ENCODE measurements at places on chromosomes 1 and 21.

GRCh38 chr1:918843-919242 lies 4.9 kb upstream of the SAMD11 start:
- DNase-seq: no peak

GRCh38 chr1:213279410-213279809 lies 228.4 kb downstream of the RPS6KC1 start:
- DNase-seq: no peak

- no peak for DNase-seq
These were observed 9.2 kb downstream of the FCRL3 start for GRCh38 chr1:157691285-157691920.

DNA sequence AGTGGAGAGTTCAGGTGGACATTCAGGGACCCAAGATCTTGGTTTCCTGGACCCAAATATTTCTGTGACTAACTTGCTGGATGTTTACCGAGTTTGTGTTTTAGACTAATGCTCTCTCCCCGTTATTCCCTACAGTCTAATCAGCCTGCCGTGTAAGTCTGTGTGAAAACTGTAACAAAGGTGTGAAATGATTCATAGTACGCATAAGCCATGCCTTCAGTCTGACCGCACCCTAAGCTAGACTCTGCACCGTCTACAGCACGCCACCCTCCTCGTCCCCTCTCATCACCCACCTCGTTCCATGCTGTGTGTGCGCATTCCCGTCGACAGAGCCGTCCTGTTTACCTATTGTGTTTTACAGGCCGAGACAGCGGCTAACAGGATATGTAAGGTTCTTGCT lies 50.5 kb downstream of the ACTN2 start:
- DNase-seq: no peak

- DNase-seq: no peak
These were observed 14.9 kb downstream of the TRMT13 start for GRCh38 chr1:100147875-100148274.

- no peak for DNase-seq
These were observed 11.5 kb downstream of the PFKFB2 start for GRCh38 chr1:207064561-207064960.

DNA sequence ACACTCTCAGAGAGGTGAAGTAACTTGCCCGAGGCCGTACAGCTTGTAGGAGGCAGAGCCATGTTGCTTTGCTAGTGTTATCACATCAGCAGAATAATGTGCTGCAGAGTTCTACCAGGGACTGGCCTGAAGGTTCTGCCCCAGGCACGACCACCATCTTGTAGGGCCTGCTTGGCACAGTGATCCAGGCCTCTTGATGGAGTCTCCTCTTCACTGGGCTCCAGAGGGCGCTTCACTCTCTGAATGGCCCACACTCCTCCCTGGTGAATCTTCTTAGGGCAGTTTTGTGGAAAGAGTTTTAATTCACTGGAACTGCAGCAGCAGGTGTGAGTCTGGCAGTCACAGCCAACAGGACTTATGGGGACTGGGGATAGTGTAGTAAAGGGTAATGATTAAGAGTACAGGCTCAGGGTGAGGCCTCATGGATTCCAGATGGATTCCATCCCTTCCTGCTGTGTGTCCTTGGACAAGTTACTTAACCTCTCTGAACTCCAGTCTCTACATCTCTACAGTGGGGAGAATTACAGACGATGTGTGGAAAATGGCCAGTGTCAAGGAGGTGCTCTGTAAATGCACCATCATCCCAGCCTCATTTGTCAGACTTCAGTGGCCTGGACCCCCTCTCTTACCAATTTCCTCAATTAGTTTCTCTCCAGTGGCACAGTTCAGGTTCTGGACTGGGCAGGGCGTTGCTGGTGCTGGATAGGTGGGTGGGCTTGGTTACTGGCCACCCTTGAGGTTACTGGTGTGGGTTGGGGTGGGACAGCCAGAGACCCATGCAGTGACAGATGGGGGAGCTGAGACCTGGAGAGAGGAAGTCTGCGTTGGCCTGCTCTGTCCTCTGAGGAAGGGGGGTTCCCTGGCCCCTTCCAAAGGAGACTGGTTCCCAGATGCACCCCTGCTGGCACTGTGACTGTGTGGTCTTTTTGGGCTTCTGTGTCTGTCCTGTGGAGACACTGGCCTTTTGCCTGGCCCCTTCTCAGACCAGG lies 45.9 kb upstream of the CSF3R start:
- no peak for DNase-seq

DNA sequence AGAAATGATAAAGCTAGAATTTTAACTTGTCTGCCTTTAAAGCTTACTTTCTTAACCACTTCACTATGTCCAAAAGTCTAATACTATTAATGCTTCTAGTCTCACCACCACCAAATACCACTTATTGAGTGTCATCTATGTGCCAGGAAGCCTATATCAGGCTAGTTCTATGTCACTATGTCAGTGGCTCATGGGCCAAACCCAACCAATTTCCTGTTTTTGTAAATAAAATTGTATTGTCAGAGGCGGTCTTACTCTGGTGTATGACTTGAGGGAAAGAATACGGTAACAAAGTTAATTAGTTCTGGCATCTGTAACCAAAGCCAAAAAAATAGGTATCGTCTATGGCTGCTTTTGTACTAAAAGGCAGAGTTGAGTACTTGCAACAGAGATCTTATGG lies 14.8 kb downstream of the F5 start:
- no peak for DNase-seq

DNA sequence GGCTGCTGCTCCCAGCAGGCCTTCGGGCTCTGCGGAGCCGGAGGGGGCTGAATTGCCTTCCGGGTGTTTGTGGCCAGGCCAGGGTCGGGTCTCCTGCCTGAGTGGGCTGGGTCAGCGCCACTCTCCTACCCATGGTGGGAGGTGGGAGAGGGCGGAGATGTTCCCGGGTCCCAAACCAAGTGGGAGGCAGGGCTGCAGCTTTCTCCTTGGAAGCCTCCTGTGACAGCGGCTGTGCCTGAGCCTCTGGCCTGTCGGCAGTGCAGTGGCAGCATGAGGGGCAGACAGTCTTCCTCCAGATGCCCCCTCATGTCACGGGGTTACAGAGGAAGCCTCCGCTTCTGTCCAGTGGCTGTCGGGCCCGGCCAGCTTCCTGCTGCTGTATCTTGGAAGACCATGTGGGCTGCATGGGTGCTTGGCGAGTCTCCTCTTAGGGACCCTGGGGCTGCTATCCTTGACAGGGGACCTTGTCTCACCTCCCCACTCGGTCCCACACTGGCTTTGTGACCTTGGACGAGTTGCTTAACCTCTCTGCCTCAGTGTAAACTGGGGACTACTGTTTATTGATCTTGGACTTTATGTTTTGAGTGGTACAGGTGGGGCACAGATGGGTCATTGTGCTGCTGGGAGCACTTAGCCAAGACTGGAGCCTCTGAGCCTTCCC lies 4.3 kb downstream of the SKI start:
- DNase-seq: no peak

- DNase-seq: no peak
These were observed 18.4 kb upstream of the SIPA1L2 start for GRCh38 chr1:232648316-232648715.

- DNase-seq: no peak
These were observed 19.3 kb downstream of the TP73 start for GRCh38 chr1:3671371-3672180.
